ENCODE measurements at places on chromosomes 6 and 20.

DNA sequence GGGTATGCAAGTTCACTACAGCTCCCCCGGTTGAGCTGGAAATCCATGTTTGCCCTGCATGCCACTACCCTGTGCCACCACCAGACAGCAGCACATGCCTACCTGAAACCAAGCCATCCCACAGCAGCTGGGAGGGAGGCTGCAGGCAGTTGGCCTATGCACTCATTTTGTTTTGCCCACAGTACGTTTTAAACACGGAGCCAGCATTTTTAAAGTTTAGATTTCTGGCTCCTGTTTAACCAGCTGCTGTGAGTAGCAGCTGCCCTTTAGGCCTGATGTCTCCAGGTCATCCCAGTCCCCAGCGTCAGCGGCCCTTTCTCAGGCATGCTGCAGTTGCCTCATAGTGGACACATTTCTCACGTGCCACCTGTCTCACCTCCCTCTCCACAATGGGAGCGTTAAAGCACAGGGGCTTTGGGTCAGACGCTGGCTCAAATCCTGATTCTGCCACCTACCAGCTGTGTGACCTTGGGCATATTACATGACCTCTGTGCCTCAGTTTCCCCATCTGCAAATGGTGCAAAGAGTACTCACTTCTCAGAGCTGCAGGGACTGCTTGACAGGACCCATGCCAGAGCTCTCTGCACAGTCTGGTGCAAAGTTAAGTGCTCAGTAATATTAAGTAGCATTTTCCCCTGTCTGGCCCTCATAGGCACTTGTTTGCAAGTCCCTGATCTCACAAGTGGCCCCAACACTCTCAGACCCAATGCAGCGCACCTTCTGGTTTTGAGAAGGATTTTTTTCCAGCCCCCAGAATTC, 8.2 kb upstream of the UBE2V1 start:
- DNase-seq, result no peak

- no peak for DNase-seq
Observed at GRCh38 chr6:158718461-158719046, 68.7 kb downstream of the SYTL3 start.

DNA sequence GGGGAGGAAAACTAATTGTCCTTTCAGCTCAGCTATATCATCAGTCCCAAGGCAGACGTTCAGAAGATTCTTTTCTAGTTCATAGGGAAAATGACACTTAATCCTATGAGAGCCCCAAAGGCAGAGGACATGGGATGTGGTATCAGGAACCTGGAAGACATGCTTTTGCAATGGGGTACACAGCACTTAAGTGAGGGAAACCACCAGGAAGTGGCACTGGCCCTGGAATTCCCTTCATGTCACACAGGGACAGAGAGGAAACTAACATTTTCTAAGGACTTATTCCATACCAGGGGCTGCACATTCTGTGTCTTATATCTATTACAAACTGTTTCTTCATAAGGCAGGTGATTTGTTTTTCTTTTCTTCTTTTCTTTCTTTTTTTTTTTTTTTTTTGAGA, 28.2 kb downstream of the VPS52 start:
- no peak for DNase-seq

- DNase-seq, result no peak
Observed at GRCh38 chr6:32662836-32663235, 3.6 kb downstream of the HLA-DQB1 start.

DNA sequence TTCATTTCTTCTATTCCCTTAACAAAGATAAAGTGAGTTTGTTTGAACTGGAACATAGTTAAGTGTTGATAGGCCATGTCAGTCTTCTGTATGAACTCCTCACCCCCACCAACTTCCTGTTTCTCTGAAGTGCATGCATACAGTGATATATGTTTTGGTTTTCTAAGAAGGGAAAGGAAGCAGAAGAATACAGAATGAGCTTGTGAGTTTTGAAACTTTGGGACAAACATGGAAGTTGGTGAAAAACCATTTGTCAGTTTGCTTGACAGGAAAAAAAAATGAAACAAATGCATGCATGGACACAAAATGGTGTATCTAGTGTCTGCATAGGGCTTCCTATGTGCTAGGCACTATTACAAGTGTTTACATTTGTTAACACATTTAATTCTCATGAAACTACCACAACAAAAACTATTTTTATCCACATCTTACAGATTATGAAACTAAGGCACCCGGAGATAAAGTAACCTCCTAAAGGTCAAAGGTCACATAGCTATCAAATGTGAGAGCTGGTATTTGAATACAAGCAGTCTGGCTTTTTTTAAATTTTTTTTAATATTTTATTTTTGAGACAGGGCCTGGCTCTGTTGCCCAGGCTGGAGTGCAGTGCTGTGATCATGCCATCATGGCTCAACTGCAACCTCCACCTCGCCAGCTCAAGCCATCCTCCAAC, 105.9 kb downstream of the ADGRB3 start:
- DNase-seq, result no peak

DNA sequence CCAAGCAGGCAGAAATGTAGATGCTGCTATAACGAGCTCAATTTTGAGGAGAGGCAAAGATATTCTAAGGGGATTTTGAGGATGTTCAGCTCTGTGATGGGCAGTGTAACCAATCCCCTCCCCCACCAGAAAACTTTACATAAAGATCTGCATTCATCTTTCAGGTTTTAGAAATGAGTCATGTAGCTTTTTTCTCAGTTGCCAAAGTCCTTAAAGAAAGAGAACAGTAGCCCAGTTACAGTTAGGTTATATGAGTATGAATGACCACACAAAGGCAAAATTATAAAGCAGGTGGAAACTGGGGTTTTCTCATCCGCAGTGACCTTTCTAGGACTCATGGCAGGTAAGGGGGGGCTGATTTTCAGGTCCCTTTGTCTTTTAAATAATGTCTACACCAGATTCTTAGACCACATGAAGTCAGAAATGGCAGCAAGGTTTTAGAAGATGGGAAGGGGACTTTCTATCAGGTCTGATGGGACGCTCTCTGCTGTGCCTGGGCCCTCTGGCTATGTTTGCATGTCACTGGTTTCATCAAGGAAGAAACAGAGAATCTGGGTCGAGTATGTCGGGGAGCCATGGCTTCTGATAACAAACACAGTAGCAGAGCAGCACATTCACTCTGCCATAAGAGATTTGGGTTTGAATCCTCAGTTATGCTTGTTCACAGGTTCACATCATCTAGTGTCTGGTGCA, 94.7 kb downstream of the CLIC5 start:
- DNase-seq, result no peak

DNA sequence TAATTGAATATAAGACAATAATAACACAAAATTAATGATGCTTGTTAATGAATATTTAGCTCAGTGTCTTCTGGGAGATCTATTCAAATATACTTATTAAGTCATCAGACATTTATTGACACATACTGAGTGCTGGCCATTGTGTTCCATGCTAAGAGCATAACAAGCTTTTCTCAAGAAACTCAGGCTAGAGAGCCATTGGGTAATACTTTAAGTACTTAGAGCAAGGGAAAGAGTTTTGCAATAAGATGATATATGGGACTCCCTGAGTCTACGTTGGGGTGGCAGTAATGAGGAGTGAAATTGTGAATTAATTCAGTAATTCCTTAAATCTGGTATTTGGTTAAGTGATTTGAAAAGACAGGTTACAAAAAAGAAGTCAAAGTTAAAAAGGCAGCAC, 11.1 kb downstream of the TMEM200A start:
- DNase-seq, result no peak

- DNase-seq, result no peak
Observed at GRCh38 chr6:5984150-5985089, 22.3 kb downstream of the NRN1 start.

- no peak for DNase-seq
Observed at GRCh38 chr6:23280437-23280836, 711.1 kb downstream of the HDGFL1 start.

- DNase-seq, result no peak
Observed at GRCh38 chr6:39729945-39730344, 4.7 kb upstream of the KIF6 start.

- DNase-seq, result no peak
Observed at GRCh38 chr6:23533311-23533710, 592.7 kb upstream of the NRSN1 start.

- DNase-seq, result no peak
Observed at GRCh38 chr6:139891471-139891870, 517.0 kb upstream of the CITED2 start.

GRCh38 chr6:34232901-34233300, 3.8 kb upstream of the HMGA1 start:
- DNase-seq, result no peak

DNA sequence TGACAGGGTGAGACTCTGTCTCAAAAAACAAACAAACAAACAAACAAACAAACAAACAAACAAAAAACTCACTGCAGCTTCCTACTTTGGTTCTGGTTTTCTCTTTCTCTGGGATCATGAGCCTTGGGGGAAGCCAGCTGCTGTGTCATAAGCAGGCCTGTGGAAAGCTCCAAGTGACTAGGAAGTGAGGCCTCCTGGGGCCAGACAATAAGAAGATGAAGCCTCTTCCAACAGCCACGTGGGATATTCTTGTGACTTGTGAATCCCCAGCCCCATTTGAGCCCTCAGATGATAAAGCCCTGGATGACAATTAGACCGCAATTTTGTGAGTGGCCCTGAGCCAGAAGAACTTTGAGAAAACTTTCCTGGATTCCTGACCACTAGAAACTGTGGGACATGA, 11.4 kb downstream of the HLA-A start:
- no peak for DNase-seq

- DNase-seq, result no peak
Observed at GRCh38 chr20:35968930-35969329, 540 bp downstream of the CNBD2 start.

GRCh38 chr20:29408034-29408695, 1849.3 kb upstream of the DEFB115 start:
- no peak for DNase-seq

DNA sequence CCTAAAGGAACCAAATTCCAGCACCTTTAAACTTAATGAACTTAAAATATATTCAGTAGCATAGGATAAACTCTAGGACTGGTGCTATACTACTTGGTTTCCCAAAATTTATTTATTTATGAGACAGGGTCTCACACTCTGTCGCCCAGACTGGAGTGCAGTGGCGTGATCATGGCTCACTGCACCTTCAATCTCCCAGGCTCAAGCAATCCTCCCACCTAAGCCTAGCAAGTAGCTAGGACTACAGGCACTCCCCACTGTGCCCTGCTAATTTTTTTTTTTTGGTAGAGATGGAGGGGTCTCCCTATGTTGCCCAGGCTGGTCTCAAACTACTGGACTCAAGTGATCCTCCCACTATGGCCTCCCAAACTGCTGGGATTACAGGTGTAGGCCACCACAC, 21.4 kb downstream of the EIF2S2 start:
- DNase-seq, result no peak

DNA sequence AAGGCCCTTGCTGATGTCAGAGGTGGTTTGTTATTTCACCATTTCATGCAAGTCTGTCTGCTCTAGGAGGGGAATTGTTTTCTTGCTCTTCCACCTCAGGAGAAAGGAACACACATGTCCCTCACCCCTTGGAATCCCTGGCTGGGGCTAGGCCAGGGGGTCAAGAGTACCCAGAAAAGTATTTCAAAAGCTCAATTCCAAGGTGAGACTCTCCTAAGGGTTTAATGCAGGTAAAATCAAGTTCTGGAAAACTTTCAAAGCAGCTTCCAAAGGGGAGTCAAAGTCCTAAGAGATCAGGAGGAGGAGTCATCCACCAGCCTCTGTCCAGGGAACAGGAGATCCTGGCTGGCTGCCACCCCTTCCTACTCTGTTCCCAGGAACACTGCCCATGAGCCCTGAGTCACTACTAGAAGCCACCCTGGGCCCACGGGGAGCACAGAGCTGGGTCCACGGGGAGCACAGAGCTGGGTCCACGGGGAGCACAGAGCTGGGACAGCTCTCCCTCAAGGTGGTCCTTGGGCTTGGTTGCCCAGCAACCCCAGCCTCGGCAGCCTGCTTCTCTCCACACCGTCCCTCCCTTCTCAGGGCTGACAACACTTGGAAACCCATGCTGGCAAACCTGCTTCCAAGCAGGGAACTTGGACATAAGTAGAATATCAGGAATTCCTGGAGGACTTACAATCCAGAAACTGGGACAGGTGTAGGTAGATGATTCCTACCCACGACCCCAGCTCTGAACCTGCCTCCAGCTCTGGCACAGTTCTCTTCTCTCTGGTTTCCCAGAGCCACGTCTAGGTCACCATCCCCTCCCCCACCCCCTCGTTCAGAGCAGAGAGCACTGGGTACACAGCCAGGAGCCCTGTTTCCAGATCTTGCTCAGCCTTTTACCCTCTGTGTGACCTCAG, 35.3 kb upstream of the CDKN1A start:
- no peak for DNase-seq

- no peak for DNase-seq
Observed at GRCh38 chr20:8726460-8726859, 342.4 kb upstream of the PLCB4 start.

GRCh38 chr6:26311012-26311384, 54.0 kb upstream of the BTN3A2 start:
- DNase-seq, result no peak

DNA sequence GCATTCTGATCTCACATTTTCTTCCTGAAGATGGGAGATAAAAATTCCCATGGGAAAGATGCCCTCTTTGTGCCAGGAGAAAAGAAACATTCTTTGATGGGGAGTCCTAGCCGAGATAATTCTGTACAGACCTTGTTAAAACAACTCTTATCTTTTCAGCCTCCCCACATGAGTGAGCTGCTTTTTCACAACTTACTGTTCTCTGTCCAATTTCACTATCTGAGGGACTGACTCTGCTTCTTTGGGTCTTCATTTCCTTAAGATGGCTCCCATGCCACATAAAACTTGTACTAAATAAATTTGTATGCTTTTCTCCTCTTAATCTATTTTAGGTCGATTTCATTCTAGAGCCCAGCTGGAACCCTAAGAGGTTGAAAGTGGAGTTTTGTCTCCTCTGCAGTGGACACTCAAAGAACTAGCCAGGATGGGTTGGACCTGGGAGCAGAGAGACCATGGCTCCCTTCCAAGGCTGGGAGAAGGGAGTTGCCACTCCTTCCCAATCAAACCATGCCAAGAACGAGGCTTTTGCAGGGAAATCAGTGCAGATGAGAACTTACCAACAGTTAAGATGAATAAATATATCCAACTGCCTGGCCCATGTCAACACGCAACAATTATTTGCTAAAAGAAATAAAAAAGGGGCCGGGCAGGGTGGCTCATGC, 285.8 kb upstream of the SULF2 start:
- DNase-seq, result no peak

GRCh38 chr6:149608381-149608982, 40.0 kb downstream of the KATNA1 start:
- DNase-seq, result no peak

GRCh38 chr20:38091441-38092216, 58.1 kb downstream of the RPRD1B start:
- DNase-seq, result no peak

- DNase-seq, result no peak
Observed at GRCh38 chr6:37192666-37193065, 22.7 kb downstream of the PIM1 start.

GRCh38 chr6:48775157-48775556, 664.2 kb upstream of the PTCHD4 start:
- no peak for DNase-seq

- peak; percentile 35 for DNase-seq
Observed at GRCh38 chr6:82410151-82410648, 46.6 kb downstream of the TPBG start.

- DNase-seq, result peak; percentile 95
Observed at GRCh38 chr6:157148391-157149323, 174.7 kb downstream of the TMEM242 start.

GRCh38 chr6:11241793-11242201, 9.3 kb upstream of the NEDD9 start:
- DNase-seq, result no peak

- DNase-seq, result no peak
Observed at GRCh38 chr6:107019047-107019446, 9.0 kb upstream of the MTRES1 start.

All from HS-27A (cell line).